ENCODE measurements at places on chromosomes 16 and 17.

- no peak for DNase-seq
Measured at GRCh38 chr17:82534401-82534812, 14.9 kb downstream of the FOXK2 start.

- no peak for DNase-seq
Measured at GRCh38 chr16:11355862-11356261, 10.6 kb downstream of the RMI2 start.

DNA sequence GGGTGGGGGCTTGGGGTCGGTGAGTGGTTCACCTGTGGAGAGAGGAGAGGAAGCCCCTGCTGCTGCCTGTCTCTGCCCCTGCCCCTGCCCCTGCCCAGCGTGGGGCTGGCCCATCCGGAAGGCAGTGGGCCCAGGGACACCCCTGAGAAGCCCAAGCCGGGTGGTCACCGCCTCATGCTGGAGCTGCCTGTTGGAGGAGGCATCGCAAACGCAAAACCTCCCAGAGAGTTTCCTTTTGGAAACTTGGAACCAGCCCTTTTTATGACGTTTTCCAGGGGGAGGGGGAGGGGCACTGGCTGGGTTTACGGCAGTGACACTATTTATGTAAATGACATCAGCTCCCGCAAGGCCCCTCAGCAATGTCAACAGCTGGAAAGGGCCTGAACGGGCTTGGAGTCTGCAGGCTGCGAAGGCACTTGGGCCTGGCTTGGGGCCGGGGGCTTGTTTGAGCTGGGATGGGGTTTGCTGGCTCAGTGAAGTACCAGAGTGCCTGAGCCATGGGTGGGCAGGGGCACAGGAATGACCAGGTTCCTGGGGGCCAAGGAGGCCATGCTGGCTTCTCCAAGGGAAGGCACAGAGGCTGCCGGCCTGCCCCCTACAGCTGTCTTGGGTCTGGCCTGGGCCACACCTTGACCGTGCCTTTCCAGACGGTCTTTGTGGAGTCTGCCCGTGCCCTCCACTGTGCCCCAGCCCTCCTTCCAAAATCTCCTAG lies 219.5 kb downstream of the NTN1 start:
- peak; percentile 75 for DNase-seq

DNA sequence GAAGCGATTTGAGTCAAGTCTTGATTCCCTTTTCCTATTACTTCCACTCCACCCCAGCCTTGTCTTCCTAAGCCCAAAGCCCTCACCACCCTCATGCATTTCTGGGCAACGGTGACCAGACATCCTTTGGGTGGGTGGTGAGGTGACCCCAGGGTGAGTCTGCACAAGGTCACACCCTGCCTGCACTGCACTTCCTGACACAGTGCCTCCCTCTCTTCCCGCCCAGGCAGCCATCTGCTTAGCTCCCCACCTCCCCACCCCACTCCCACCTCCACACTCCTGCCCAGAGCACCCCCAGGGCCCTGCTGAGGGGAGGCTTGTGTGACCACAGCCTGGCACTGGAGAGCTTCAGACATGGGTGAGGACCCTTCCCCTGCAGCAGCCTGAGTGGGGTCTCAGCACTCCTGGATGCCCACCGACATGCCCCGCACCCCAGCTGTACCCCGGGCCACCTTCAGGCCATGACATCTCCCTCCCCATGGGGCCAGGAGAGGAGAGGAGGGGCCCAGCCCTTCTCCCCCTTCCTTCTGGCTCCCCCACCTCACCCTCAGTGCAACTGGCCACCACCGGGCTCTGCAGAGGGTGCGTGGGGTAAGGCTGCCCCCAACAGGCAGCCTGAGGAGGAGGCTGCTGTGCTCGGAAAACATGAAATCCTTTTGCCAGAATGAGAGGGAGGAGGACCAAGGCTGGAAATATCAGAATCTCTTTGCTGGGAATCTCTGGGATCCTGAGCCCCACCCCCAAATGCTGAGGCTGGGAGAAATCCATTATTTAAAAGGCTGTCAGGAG lies 68.6 kb downstream of the CCT6B start:
- DNase-seq: no peak

DNA sequence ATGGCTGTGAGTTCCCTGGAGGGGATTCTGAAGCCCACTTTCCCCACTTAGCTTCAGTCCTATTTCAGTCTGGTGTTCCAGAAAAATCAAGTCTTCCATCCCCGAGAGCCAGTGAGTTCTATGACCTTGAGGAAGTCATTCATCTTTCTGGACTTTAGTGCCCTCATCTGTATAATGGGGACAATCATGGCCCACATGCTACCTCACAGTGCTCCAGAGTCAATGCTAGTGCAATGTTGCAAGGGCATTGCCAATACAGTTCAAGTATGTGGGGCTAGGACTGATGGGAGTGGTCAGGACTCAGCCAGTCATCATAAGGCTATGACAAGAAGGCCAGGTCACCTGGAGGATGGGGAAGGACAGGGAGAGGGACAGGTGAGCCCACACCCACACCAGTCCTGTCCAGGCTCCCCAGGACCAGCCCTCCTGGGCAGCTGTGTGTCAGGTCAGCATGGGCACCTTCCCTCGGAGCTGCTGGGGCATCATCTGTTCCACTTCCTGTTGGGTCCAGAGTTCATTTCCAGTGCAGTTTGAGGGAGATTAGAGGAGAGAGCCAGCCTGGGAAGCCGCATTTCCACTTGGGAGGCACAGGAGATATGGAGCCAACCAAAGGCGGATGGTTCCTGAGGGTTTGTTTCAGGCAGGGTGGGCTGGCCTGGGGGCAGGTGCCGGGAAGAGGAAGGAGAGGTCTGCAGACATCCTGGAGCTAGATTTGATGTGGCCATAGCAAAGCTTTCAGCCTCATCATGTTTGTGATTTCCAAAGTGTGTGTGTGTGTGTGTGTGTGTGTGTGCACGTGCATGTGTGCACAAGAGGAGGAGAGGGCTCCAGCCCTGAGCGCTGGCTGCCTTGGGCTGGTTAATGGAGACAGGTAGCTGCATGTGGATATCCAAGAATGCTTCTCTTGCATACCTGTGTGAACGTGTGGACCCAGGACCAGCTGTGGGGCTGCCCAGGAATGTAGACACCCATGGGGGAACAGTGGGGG lies 3.9 kb upstream of the WNT9B start:
- no peak for DNase-seq

DNA sequence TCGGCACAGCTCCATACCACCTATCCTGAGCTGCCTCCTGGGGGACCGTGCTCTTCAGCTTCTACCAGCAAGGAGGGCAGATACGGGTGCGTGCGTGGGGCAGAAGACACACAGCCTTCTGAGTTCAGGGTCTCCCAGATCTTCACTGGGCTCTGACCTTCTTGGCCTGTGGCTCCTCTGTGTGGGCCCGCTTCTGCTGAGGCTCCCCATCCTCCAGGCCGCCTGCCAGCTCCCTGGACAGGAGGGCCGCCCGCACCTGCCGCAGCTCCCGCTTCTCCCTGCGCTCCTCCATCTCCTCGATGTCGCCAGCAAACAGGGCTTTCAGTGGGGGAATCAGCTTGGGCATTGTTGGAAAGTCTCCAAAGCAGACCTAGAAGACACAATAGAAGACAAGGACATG lies 25.2 kb downstream of the ELAC2 start:
- no peak for DNase-seq

DNA sequence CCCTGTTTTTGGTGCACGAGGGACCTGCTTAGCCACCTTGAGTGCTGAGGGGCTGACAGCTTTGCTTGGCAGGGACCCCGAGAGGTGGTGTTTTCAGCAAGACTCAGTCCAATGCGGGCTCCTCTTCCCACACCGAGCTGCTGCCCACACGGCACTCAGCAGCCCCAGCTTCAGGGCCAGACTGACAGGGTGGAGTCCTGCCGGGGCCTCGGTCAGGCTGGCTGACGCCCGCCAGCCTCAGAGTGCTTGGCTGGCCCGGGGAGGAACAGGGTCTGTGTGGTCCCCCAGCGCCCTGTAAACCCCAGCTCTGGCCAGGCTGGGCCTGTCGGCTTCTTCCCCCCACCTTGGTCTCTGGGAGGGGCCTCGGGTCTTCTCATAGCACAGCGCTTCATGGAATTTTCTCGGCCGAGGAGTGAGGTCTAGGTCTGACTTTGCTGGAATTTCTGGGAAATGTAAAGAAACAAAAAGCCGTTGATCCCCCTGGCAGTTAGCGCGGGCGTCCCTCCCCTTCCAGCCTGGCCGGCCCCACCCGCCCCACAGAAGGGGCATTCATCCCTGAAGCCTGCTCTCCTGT lies 2.6 kb downstream of the SOX8 start:
- DNase-seq: no peak

- DNase-seq: no peak
Measured at GRCh38 chr17:44213403-44214229, 5.9 kb downstream of the UBTF start.

- DNase-seq: no peak
Measured at GRCh38 chr17:55582897-55583296, 71.6 kb upstream of the SMIM36 start.

- DNase-seq: no peak
Measured at GRCh38 chr17:65690626-65691310, 129.3 kb upstream of the AXIN2 start.

- no peak for DNase-seq
Measured at GRCh38 chr17:27343294-27343693, 49.4 kb downstream of the WSB1 start.

DNA sequence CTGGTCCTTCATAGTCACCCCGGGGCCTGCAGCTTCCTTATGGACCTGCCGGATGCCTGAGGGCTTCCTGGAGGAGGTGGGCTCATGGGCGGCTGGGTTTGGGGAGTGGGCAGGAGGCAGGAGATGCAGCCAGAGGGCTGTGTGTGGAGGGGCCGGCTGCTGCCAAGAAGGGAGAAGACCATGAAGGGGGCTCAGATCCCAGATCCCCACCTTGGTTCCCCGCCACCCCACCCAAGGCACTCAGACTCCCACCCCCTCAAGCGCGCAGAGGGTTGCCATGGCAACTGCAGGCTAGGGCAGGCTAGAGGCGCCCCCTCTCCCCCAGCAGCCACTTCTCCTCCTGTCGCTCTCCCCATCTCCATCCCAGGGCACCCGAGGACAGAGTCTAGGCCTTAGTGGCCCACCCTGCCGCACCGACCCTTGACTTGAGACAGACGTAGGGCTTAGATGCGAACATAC lies 104.5 kb downstream of the CRLF3 start:
- DNase-seq: no peak

- DNase-seq: no peak
Measured at GRCh38 chr16:88103011-88103410, 151.8 kb downstream of the BANP start.

GRCh38 chr17:57939797-57940196 lies 15.4 kb downstream of the CUEDC1 start:
- DNase-seq: no peak

DNA sequence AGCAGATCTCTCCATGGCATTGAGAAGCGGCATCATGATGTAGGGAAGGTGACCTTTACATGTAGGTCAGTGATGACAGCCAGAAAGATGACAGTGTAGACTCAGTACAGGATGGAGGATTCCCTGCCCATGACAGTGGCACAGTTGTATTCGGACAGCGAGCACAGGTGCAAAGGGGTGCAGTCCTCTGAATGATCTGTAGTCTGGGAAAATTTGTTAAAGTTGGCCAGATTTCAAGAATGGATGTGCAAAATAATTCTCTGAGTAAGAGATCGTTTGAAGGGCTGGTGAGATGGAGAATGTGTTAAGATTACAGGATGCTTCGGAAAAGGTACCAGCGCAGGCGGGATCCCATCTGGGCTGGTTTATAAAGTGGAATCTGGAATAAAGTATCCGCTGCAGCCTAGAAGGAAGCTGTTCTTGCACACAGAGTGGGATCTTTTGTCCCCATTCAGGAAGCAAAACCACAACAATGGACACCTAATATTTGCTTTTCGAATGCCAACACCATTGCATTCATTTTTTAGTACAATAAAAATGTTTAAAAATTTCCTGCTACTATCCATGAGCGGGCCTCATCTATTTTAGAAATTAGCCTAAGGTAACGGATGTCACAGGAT lies 101.2 kb downstream of the RPTOR start:
- DNase-seq: no peak

DNA sequence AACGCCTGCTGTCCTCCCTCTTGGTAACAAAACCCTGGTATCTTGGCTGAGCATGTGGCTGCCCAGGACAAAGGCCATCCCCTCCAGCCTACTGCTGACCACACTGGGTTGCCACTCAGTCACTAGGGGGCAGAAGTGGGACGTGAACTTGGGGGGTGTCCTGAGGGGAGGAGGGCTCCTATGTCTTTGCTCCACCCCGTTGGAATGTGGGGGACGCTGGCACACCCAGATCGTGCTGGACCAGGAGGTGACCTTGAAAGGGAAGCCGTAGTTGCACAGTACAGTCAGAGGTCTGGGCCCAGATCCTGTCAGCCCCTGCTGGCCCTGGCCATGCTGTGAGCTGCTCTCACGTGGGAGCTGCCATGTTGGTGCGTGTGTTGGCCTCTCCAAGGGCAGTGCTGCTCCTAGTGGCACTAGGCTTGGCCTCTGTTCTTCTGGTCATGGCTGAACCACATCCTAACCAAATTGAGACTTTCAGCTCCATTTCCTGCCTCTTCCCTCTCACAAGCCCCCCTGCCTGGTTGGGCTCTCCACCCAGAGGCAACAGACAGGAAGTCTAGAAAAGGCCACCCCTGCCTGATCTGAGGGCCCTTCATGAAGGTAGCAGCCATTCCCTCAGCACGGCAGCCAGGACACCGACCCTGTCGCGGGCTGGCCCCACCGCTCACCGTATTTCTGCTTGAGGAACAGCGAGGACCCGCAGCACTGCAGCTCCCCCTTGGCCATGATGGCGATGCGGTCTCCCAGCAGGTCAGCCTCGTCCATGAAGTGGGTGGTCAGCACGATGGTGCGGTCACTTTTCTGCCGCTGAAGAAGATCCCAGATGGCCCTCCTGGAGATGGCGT lies 29.0 kb upstream of the RNPS1 start:
- no peak for DNase-seq

GRCh38 chr16:48912360-48912759 lies 302.4 kb upstream of the N4BP1 start:
- no peak for DNase-seq

GRCh38 chr17:13114601-13115031 lies 96.8 kb upstream of the ELAC2 start:
- DNase-seq: no peak

- no peak for DNase-seq
Measured at GRCh38 chr16:69223882-69224281, 36.9 kb downstream of the SNTB2 start.

DNA sequence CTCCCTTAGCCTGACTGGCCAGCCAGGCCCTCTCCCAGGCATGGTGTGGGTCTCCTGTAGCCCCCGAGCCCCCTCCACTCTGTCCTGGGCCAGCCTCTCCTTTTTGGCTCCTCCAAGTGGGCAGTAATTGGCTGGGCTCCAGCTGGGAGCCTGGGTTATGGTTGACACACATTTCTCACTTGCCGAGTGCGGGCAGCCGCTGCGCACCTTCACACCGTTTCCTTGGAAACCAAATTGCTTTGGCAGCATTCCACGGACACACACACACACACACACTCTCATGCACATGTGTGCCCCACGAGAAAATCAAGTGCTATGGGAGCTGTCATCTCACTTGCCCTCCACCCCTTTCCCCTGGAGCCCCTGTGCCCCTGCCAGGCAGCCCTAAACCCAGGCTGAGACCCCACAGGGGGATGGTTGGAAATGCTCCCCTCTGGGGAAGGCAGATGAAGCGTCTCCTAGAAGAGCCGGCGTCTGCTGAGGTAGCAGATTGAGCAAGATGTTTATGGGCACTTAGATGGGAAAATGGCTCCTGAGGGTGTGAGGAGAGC lies 402.7 kb upstream of the TNRC6C start:
- DNase-seq: peak; percentile 30

- no peak for DNase-seq
Measured at GRCh38 chr17:7840875-7841274, 6.9 kb downstream of the KDM6B start.
